Stimulated activated CD8-positive, alpha-beta memory T cell treated with anti-CD3 and anti-CD28 coated beads, Interleukin-2, amount 100 ng/mL, for 1 hour (primary cell): ENCODE measurements at places on chromosomes 11 and 22.

DNA sequence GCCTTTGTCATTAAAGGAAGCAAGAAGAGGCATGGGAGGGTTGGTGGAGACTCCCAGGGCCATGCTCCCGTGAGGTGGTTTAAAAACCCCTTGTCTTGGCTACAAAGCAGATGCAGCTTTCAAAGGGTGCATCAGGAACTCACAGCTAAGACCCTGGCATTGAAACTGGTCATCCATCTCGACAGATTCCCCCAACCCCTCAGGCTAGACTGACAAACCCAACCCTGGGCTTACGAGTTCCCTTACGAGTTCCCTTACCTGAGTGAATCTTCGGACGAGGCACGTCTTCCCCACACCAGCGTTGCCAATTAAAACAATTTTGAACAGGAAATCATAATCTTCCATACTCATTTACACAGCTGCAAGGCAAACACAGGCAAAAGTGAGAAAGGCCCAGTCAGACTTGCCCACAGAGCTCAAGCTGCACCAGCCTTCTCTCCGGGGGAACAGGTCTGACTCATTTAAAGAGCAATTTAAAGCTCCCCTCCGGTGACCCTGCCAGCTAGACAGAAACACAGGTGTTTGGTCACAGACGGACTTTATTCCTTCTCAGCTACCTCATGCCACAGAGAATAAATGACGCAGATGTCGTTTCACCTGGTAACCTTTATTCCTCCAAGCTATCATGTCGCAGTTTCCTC is 74.6 kb downstream of the RAB30 start:
- no peak for DNase-seq

GRCh38 chr11:60809249-60809648 is 24.1 kb downstream of the MS4A10 start:
- no peak for DNase-seq

DNA sequence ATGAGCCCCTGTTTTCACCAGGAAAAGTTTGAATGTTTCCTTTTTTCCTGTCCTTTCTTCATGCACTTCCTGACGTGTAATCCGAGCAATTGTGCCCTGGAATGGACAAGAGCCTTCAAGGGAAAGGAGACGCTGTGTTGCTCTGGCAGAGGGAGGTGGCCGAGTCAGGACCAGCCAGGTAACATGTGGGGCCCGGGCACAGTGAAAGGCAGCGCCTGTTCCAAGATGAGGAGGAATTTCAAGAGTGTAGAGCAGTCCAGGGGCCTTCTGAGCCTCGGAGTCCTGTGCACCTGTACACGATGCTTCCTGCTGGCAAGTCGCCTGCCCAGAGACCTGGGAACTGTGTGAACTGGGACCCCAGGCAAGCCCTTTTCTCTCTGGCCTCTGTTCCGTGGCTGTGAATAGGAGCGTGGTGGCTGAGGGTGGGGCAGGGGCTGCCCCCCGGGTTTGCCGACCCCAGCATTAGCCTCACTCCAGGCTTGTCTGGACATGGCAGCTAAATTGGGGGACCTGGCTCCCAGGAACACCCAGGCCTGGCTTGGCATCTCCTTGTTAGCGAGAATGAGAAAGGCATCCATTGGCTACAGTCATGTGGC is 92.0 kb downstream of the MYEOV start:
- DNase-seq, result no peak

GRCh38 chr11:41323446-41323845 is 136.0 kb downstream of the LRRC4C start:
- no peak for DNase-seq

DNA sequence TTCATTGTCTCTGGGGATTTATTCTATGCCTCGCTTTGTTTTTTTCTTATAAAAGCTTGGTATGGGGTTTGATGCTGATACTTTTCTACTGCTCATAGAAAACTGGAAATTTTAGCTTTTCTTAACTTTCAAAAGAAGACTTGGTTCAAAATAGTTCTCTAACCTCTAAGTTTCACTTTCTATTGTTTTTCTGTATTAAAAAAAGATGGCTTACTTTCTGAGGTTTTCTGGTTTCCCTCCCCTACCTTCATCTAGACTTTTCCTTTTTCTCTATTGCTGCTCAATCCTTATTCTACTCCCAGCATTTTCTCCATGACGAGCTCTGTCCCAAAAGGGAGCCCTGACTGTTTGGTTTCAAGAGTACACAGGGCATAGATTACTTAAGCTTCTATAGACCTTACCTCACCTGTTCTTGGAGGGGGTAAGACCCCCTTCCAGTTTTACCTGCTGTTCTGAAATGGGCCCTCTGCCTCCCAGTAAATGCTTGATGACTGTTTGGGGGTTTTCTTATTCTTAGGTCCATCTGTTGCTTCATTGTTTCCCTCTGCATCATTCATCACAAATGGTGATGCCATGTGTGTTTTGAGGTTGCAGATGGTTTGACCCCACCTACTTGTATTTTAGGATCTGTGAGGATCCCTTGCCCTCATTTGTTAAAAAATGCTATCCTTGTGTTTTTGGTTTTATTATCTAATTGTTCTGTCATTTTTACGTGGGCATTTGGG is 29.5 kb downstream of the DNHD1 start:
- DNase-seq, result no peak

DNA sequence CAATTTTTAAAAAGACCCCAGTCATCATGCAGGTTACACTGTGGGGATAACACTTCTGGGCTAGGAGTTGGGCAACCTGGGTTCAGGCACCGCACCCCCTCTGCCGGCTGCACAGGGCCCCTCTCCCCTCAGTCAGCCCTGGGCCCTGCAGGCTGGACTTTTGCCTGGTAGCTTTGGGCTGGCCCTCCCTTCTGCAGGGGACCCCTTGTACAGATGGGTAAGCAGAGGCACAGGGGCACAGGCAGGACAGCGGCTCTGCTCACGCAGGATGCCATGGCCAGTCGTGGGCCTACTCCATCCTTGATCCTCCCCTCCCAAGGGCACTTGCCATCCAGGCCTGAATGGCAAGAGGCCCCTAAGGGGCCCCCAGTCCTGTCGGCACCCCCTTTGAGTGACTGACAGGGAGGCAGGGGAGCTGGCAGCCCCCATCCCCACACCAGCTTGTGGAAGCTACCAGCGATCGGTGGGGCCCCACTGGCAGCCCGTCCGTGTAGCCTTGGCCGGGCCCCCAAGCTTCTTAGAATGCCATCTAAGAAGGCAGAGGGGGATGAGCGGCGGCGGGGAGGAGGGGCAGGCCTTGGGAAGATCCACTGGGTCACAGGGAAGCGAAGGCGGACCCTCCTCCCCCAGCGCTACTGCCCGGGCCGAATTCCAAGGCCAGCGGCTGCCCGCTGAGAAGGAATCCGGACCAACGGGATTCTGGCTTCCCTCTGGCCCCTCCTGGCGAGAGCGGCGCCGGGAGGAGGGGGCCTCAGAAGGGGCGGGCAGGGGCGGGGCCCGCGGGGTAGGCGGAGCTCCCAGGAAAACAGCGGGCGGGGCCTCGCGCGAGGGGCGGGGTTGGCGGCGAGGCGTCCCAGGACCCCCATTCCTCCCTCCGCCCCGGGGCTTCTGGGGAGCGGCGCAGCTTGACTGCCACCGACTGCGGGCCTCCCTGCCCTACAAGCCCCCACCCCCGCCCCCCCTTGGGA is 6.8 kb upstream of the CHKA start:
- DNase-seq, result no peak

DNA sequence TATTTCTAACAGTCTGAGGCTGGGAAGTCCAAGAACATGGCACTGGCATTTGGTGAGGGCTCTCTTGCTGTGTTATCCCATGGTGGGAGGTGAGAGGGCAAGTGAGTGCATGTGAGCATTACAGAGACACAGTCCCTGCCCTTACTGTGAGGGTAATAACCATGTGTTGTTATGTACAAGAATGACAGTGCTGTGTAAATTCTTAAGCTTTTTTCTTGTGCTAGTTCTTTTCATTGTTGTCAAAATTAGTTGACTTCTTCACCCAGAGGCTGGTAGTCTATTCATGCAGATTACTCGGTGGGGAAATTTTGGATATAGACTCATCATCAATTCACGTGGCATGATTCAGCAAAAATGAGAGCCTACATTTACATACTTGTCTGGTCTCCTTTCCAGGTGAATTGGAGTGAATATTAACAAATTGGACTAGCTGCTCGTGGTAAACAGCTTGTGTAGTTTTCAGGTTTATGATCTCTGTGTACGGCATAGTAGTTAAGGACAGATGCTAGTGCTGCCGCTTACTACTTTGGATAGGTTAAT is 49.3 kb downstream of the ATXN10 start:
- DNase-seq, result no peak

DNA sequence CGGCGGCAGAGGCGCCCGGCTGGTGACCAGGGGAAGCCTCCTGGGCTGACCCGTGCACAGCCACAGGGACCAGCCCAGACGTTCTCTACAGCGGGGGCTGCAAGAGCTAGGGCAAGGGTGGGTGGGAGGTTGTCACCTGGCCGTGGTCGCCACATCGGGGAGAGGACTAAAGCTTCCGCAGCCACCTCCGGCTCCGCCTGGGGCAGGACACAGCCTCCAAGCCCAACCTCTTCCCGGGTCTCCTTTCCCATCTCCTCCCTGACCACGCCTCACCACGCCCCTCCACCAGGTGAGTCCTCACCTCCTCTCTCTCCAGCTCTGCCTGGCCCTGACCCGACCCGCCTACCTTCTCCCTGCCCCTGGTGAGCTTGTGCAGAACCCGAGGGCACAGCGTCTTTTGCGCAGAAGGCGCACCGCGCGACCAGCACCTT is 75.9 kb upstream of the LMO1 start:
- DNase-seq, result no peak
